Body of pancreas (tissue), 4 donors: ENCODE measurements at places on chromosomes 1 and 21.

DNA sequence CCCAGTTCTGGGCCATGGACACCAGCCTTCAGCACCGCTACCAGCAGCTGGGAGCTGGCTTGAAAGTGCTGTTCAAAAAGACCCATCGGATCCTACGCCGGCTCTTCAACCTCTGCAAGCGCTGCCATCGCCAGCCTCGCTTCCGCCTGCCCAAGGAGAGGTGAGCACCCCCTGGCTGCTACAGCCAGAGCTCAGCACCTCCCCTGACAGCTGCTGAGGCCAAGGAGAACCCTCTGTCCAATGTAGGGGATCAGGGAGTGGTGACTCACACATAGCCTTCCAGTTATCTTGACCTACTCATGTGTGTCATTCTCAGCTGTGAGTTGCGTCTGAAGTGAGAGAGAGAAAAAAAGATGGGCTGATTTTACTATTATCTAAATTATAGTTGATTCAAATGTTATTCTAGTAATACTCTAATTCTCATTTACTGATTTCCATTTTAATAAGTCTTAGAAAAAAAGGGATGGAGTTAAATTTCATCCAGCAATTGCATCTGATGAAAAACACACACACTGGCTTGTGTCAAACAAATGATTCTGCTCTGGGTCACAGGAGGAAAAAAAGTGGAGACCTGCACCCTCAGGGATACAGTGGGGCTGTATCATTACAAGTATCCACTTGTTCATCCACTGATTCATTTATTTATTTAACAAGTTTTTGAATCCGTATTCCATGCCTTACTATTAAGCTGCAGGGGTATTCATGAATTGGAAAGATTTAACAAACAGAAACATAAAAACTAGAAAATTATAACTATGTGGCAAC is 108.0 kb downstream of the BRINP2 start:
- no peak for DNase-seq

GRCh38 chr21:32834916-32835235 is 63.3 kb upstream of the PAXBP1 start:
- no peak for DNase-seq

DNA sequence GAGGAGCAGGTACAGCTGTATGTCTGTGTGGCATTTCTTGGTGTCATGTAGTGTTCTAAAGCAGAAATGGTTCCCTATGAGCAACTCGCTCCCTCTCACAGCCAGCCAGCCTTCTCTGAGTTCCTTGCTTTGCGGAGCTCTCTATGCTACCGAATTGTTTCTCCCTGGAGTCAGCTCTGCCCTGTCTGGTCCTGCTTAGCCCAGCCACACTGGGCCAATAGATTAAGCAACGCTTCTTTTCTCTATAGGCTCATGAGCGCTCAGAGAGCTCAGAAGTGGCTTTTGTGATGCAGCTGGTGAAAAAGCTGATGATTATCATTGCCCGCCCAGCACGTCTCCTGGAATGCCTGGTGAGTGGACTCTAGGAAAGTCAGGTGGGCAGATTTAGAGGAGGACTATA is 113.1 kb downstream of the PIK3R3 start:
- no peak for DNase-seq

DNA sequence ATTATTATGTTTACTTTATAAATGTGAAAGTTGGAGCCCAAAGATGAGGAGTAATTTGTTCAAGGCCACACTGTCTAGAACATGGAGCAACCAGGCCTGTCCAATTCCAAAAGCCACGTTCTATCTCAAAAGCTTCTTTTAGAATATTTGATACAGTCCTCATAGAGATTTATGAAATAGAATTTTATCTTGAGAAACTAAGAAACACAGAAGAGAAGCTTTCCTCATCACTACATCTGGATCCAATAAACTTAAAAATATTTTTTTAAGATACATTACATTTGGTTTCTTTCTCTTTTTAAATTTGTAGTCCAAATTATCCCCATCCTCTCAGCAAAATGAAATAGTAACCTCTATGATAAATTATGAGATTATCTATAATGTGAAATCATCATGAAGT is 58.9 kb downstream of the DDAH1 start:
- DNase-seq: no peak

GRCh38 chr1:934991-935750 is 11.4 kb downstream of the SAMD11 start:
- DNase-seq: no peak

- no peak for DNase-seq
These were observed 39.8 kb downstream of the TBX15 start for GRCh38 chr1:118948351-118948750.

DNA sequence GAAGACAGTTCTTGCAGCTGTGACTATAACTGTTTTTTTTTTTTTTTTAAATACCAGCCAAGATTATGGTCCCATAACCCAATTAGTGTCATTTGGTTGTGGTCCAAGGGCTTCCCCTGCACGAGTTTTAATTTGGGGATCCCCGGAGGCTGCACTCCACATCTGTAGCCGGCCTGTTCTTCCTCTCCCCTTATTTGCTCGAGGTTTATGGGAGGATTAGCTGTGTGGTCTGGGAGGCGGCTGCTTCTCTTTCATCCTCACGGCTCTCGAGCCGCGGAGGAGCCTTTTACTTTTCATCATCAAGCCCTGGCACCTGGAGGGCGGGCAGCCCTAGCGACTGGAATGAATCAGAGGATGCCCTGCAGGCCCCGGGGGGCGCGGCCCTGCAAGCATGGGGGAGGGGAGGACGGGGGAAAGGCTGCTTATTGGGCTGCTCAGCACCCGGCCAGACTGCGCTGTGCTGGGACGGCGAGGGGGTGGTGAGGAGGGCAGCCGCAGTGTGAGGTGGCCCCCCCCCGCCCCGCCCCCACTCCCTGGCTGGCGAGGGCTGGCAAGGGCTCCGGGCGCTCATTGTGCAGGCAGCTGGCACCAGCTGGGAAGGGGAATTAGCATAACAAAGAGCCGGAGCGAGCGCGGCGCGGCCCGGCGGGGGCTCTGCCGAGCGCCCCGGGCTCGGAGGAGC is 18.5 kb downstream of the SERTAD4 start:
- peak; percentile 25 for DNase-seq

- DNase-seq: no peak
These were observed 13.6 kb downstream of the SDCCAG8 start for GRCh38 chr1:243269461-243269801.

- DNase-seq: no peak
These were observed 216.3 kb downstream of the RGS7 start for GRCh38 chr1:241140670-241141069.

GRCh38 chr1:110645821-110646735 is 28.7 kb downstream of the KCNA3 start:
- no peak for DNase-seq
